ENCODE measurements at places on chromosomes 5 and 9.

- DNase-seq: no peak
Measured at GRCh38 chr5:17355586-17356346, 138.3 kb downstream of the BASP1 start.

- DNase-seq: no peak
Measured at GRCh38 chr5:2136728-2137333, 254.1 kb upstream of the IRX4 start.

- no peak for DNase-seq
Measured at GRCh38 chr9:114633438-114634089, 22.5 kb downstream of the TMEM268 start.

DNA sequence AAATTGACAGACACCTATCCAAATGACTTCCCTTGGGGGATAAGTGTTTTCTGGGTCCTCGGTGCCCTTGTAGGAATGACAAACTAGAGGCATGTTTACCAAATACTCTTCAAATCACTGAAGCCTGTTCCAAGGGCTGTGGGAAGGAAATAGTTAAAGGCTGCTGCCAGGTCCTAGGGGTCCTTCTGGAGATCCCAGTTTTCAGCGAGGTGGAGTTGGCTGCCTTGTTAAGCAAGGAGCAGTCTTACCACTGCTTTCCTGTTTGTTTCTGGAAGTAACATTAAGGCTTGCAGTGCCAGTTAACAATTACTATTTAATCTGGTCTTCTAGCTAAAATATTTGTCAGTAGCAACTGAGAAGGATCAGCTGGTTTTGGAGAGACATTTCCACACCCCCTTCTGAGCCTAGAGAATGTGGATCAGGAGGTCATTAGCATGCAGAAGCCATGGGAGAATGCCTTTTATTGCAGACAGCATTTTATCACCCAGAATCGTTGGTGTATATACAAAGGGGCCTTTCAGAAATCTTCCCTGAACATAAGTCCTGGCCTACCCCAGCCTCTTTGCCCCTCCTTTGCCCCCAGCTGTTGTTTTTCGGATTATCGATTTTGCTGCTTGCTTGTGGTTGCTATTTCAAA is 238.8 kb downstream of the DMAC1 start:
- no peak for DNase-seq

- DNase-seq: no peak
Measured at GRCh38 chr5:116645627-116646026, 71.0 kb upstream of the SEMA6A start.

Measured in HCT116 (cell line).